ENCODE measurements at places on chromosomes 12 and 14.
A peak's percentile ranks its signal among the peaks of the same experiment; 100 is the strongest.

- DNase-seq, result no peak
Observed at GRCh38 chr12:111488271-111488670, 82.5 kb downstream of the SH2B3 start.

DNA sequence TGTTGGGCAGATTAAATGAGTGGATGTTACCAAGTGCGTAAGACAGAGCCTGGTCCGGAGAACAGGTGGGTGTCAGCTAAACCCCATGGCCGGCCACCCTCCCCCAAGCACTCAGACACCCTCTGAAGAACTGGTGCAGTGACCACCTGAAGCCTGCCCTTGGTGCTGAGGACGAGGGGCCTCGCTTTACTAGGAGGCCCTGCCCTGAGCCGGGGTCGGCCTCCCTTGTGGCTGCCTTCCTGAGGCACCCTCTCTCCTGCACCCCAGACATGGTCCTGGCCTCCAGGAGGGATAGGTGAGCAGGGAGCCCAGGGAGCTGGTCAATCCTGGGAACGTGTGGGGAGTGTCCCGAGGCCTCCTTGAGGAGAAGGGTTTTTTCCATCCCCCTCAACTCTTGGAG is 4.9 kb upstream of the KIF26A start:
- no peak for DNase-seq

DNA sequence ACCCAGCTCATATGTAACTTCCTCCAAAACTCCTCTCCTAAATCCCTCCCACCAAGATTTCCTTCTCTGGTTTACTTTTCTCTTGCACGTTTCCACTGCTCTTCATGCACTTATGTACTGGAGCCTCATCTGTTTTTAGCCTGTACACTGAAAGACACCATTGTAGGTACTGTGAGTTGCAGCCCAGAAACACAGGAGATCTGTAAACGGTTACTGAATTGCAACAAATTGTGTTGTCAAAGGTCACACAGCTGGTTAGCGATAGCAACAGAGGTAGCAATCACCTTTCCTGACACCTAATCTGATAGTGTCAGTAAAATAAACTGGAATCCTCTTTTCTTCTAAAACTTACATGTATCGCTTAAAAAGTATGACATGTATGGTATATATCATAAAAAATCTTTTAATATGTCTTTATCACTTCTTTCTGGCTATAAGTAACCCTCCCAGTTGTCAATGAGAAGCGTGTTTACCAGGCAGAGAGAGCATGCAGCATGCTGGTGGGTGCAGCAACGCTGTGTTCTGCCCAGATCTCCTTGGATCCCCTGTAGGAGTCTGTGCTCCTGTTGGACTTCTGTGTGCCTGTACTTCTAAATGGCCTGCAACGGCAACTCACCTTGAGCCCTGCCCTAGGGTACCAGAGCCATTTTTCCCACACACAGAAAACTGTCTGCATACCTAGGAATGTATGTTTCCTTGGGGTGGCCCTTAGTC is 121.5 kb upstream of the CPM start:
- no peak for DNase-seq

- no peak for DNase-seq
Observed at GRCh38 chr14:50340045-50340444, 27.9 kb downstream of the DMAC2L start.

- no peak for DNase-seq
Observed at GRCh38 chr12:5581019-5581418, 149.1 kb downstream of the NTF3 start.

GRCh38 chr12:9740106-9740750 is 7.3 kb upstream of the CLECL1 start:
- no peak for DNase-seq

- no peak for DNase-seq
Observed at GRCh38 chr14:20375471-20375870, 32.0 kb downstream of the PARP2 start.

DNA sequence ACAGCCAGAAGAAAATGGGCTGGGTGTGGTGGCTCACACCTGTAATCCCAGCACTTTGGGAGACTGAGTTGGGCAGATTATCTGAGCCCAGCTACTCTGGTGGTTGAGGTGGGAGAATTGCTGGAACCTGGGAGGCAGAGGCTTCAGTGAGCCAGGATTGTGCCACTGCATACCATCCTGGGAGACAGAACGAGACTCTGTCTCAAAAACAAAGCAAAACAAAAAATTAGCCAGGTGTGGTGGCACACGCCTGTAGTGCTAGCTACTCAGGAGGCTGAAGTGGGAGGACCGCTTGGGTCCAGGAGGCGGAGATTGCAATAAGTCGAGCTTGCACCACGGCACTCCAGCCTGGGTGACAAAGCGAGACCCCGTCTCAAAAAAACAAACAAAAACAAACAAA is 3.8 kb upstream of the EMP1 start:
- DNase-seq, result no peak

DNA sequence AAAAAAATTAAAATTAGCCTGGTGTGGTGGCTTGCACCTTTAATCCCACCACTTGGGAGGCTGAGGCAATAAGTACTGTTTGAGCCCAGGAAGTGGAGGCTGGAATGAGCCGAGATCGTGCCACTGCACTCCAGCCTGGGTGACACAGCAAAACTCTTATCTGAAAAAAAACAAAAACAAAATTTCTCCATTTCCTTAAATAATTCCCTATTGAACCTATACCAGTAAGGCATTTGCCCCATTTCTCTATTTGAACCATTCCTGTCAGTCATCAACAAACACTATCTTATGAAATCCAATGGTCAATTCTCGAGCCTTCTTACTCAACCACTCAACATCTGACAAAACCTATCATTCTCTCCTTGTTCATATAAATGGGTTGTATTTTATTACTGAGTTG is 14.7 kb downstream of the SLC2A14 start:
- DNase-seq, result no peak

GRCh38 chr14:77825895-77826519 is 26.1 kb downstream of the ADCK1 start:
- DNase-seq, result no peak

DNA sequence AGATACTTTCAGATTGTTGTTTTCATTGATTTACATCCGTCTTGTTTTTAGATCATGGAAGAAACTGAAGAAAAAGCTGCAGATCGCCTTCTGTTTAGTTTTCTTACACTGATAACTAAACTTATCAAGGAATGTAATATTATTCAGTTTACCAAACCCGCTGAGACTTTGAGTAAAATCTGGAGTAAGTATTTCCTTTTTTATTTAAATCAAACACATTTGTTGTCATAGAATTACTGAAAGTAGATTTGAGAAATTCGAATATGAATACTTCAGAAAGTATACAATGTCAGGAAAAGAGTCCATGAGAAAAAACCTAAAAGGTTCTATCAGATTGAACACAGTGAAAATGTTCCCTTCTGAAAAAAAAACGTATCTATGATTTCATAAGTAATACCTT is 32.0 kb downstream of the ARL1 start:
- no peak for DNase-seq

DNA sequence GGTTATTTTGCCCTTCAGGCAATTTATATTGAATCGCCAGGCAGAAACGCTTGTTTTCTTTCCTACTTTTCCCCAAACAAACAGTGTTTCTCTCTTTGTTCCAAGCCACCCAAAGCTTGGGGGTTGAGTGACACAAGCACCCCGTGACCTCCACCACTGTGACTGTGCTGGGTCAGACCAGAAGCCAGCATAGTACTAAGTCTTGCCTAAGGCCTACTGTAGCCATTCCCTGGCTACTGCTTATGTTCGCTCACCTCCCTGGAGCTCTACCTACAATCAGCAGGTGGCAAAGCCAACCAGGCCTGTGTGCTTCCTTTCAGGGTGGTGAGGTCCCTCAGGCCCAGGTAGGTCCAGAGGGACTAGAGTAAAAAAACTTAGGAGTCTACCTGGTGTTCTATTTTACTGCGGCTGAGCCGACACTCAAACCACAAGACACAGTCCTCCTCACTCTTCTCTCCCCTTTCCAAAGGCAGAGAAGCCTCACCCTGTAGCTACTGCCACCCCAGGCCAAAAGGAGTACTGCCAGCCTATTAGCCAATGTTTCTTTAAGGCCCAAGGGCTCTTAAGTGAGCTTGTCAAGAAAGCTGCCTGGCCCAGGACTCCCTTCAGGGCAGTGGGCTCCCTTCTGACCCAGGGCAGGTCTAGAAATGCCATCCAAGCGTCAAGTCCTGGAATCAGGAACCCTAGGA is 411.8 kb upstream of the MIS18BP1 start:
- DNase-seq, result peak; percentile 59

DNA sequence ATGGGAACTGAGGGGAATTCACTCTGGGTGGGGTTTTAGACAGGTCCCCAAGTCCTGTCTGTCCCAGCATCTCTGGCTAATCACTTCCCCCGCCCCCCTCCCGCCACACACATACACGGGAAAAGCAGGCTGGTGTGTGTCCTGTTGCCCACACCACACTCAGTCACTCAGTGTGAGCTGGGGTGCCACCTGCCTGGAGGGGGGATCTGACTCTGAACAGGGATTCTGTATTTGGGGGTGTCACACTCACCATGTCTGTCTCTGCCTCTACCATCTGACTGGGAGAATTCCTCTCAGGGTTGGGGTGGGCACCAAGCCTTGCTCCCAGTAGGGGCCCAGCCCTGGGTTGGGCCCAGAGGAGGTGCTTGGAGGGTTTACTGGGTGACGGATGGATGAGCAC is 31.1 kb downstream of the SH2B3 start:
- DNase-seq, result no peak

DNA sequence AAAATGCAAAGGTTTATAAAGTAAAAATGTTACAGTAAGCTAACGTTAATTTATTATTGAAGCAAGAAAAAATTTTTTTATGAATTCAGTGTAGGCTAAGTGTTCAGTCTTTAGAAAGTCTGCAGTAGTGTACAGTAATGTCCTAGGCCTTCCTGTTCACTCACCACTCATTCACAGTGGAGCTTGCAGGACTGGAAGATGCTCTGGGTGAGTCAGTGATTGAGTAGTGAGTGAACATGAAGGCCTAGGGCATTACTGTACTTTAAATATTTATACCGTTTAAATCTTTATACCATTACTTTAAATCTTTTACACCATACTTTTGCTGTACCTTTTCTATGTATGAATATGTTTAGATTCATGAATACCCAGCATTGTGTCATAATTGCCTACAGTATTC is 120.3 kb upstream of the SLC38A4 start:
- no peak for DNase-seq

GRCh38 chr14:29390081-29390832 is 537.4 kb downstream of the PRKD1 start:
- no peak for DNase-seq

GRCh38 chr12:93520454-93520853 is 52.0 kb upstream of the SOCS2 start:
- no peak for DNase-seq

- peak; percentile 68 for DNase-seq
Observed at GRCh38 chr14:41606532-41607303, at the start of gene LRFN5. Gene LRFN5 (plus strand): TSS chr14:41606876.

DNA sequence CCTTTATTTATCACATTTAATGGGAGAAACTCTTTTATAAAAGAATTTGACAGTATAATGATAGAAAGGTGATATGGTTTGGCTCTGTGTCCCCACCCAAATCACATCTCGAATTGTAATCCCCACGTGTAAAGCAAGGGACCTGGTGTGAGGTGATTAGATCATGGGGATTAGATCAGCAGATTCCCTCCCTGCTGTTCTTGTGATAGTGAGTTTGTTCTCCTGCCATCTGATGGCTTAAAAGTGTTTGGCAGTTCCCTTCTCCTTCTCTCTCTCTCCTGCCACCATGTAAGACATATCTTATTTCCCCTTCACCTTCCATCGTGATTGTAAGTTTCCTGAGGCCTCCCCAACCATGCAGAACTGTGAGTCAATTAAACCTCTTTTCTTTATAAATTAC is 1110.3 kb downstream of the FLRT2 start:
- no peak for DNase-seq

DNA sequence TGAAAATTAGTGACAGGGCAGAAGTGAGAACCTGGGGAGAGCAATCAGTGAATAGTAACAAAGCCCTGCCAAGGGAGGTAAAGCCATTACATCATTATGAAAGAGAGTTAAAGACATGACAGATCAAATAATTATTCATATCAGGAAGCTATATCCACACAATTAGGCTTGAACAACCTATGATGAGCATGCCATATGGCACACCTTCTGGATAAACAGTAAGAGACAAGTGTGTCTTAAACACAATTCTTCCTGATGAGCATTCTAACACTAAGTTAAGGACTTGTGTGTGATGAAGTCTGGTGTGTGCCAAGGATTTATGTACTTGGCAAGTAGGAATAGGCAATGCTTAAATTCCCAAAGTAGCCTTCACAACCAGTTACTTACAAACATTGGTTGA is 76.1 kb downstream of the GALNT4 start:
- no peak for DNase-seq

DNA sequence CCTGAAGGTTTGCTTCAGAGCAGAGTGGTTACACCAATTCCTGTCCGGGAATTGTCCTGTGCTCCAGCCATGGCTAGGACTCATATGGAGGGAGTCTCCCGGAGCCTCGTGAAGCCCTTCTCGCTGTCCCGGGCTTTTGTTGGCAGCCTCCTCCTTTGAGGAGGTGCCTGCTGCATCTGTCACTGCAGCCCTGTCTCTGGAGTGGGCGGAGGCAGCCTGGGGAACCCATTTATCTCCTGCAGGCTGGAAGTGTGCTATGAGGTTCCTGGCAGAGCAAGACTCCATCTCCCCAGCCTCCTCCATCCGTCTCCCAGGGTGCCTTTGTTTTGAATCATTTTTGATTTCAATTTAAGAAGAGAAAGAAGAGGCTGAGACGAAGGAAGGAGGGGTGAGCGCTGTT is 355.3 kb downstream of the GLT1D1 start:
- DNase-seq, result no peak

DNA sequence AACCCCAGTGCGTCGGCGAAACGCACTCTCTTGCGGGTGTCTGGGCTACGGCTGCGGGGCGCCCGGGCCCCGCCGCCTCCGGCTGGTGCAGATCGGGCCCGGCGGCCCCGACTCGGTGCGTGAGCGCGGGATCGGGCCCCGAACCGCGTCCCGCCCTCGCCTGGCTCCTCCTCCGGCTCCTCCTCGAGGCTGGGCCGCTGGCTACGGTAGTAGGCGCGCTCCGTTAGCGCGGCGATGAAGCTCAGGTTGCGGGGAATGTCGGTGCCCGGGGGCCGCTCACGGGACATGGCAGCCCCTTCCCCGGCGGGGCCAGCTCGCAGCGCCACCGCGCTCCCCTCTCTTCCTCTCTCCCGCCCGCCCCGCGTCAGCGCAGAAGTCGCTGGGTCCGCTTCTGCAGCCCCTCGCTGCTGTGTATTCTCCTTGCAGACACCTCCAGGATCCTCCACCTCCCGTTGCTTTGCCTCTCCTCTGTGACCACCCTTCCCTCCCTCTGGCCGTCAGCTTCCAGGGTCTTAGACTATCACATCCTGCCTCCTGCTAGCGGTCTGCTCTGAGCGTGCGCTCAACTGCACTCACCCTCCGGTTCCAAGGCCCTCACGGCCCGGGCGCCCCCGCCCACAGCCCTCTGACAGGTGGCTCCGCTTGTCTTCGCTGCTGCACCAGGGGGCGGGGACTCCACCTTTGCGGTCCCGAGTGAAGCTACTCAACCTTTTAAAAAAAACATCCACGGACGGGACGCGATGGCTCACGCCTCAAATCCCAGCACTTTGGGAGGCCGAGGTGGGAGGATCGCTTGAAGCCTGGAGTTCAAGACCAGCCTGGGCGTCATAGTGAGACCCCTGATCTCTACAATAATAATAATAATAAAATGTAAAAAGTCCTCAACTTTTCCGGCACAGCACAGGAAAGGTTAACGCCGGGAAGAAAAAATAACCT is at the start of gene PPP1R3E:
Gene PPP1R3E (minus strand): TSS at position 570 of the 936 bp plus-strand sequence. CDS start 283 bp downstream, at position 287.
- DNase-seq, result peak; percentile 65

- peak; percentile 44 for DNase-seq
Observed at GRCh38 chr14:66508846-66509621, 1.1 kb downstream of the GPHN start.
